ENCODE measurements at places on chromosomes 1 and 21.

DNA sequence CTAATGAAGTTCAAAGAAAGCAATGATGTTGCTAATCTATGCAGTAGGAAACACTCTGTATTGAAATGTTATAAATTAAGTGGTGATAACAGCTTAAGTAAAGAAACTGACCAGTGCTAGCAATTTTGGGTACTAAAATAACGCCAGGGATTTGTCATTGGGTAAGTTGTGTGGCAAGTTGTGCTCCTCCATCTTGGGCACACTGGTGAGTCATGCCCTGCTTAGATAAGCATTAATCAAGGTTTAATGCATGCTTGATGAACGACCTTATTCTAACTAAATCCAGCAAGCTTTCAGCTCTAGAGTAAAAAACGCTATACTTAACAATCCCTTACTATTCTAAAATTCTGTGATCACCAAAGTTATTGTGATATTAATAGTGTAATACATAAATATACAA lies 25.2 kb downstream of the VAMP4 start:
- DNase-seq, result no peak

GRCh38 chr1:185053204-185053603 lies 7.8 kb downstream of the RNF2 start:
- DNase-seq, result no peak

- no peak for DNase-seq
Observed at GRCh38 chr1:180387413-180387812, 115.0 kb downstream of the ACBD6 start.

DNA sequence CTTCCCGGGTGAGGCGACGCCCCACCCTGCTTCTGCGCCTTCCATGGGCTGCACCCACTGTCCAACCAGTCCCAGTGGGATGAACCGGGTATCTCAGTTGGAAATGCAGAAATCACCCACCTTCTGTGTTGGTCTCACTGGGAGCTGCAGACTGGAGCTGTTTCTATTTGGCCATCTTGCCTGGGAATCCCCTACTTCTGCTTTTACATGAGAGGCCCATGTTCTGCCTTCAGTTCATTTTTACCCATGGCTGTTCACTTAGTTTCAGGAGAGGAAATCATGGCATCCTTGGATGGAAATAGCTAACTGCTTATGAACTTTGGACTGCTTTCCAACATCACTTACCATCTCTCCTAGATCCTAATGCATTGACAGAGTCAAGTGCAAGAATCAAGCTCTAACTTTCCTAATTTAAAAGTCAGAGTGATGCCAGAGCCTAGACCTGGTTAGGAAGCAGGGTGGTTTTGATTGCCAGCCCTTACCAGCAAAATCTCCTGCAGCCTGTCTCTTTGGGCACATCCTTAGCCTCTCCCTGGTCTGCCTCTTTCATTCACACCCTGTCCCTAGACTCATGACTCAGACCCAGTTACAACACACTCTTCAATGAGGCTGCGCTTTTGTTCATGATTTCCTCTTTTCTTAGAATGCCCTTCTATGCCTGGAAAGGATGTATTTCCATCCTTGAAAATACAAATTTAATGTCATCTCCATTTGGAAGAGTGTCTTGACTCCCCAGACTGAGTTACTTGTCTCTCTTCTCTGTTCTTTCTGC lies 137.2 kb downstream of the KCTD3 start:
- no peak for DNase-seq

- DNase-seq, result peak; percentile 21
Observed at GRCh38 chr1:210446479-210446878, 117.8 kb downstream of the HHAT start.

DNA sequence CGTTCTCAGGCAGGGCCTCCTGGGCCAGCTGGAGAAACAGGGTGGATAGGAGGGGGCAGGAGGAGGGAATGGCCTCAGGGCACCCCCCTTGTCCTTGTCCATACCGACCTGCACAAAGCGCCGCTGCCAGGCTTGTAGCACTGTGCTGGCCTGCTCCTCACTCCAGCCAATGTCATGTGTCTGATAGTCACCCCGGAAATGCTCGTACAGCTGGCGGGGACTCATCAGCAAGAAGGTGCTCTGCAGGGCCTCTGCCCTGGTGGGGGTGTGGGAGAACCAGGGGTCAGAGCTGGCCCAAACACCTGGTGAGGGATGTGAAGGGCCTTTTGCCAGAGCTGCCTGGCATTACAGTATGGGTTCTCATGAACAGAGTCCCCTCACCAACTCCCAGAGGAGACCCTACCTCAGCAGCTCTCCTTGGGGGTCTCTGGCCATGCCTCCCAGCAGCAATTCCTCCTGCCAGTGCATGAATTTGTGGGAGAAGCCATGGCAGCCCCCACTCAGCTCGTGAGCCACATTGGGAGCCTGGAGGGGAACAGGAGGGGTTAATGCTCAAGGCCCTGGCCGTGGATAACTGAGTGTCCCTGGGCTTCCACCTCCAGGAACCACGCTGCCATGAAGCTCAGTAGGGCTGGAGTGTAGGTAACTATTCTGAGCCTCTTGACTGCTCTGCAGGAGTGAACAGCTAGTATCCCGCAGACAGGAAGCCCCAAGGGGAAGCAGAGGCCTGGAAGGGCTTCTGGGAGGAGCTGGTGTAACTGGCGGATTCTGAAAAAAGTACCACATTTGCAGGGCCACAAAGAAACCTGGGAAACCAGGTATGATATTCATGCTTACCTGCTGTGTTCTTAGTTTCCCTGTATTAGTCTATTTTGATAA lies 13.3 kb downstream of the PTCH2 start:
- no peak for DNase-seq

DNA sequence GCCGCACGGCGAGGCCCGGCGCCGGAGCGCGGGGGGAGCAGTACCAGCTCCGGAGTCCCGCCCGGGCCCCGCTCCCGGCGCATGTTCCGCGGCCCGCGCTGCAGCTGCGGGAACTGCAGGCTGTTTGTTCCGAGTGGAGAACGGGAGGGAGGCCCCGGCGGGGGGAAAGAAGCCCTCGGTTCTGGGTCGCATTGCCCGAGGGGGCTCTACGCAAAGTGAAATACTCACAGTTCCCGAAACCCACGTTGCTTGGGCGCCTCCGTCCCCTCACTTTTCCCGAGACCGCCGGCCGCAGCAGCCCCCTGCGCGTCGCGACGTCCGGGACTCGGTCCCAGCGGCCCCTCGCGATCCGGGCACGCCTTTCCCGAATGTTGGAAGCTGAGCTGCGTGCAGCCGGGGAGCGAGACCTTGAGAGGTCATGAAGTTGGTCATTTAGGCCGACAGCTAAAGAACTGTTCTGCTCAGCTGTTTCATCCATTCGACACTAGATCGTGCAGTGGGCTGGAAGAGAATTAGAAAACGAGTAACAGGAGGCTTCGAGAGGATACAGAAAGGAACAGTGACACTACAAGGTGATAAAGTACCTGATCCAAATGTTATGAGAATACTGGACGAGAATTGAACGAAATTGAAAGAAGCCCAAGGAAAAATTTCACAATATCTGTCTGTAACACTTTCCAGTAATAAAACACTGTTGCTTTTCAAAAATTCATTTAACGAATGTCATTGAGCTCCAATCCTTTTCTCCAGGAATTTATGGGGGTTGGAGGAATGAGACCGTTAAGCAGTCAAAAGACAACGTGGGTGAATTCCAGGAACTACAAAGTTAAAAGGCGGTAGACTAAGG lies 657 bp upstream of the LIN9 start:
- peak; percentile 36 for DNase-seq

DNA sequence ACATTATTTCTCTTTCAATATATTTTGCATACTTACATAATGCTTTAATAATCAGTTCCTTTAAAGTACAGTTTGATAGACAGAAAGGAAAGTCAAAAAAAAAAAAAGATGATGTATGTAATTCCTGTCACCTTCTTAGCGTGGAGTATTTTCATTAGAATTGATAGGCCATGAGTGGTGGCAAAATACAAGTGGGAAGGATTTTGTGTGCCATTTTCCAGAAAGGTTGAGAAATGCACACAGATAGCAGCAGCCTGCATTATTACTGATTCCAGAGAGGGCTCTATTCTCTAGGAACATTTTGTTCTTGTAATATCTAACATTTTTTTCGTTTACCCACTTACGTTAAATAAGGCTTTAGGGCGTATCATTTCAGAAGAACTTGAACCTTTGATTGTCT lies 475.6 kb downstream of the DSCAM start:
- no peak for DNase-seq

DNA sequence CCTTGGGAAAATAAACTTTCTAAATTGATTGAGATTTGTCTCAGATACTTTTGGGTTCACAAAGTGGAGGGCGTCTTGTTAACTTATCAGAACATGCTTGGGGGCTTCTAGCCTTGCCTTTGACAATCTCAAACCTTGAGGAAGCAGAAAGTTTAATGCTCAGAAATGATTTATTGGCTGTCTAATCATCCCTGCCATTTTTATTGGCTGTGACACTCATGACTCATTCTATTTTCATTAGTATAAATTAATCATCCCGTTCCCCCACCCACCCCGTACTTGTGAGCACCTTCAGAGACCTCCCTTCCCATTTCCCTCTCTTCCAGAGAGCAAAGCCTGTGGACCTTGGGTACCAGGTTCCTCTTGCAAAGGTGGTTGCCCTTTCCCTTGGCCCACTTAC lies 87.1 kb downstream of the FGGY start:
- DNase-seq, result no peak

All from RPMI8226 (cell line).